Activated naive CD4-positive, alpha-beta T cell treated with anti-CD3 and anti-CD28 coated beads for 36 hours (primary cell): ENCODE measurements at places on chromosomes 5 and 9.

DNA sequence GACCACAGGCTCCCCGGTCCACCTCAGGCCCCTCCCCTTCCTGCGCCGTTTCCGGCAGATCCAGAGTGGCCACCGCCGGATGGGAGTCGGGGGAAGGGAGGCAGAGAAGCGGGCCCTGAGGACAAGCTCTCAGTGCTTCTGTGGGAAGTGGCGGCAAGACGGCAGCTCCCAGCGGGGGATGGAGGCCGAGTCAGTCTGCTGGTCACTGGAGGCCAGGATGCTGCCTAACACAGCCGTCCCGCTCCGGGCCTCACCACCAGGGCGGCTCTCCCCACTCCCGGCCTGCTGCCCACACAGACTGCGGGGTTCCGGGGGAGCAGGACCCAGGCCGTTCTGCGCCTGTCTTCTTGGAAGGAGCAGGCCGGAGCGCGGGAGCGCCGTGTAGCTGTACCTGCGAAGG is 31.4 kb downstream of the FXN start:
- DNase-seq = no peak

GRCh38 chr5:14463629-14464028 is 118.0 kb upstream of the OTULINL start:
- no peak for DNase-seq

DNA sequence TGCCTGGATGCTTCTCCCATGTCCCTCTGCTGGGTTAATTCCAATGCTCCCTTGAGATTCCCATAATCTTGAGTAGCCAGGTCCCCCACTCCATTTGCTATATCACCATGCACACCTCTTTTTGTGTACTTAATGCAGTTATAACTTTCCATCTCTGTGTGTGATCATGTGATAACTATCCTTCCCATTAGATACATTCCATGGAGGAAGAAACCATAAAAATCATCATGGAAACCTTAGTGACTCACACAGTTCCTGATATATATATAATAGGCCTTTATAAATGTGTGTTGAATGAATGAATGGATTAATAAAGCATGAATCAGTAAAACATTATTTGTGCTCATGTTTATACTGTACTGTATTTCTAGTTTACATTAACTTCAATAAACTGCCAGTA is 104.6 kb downstream of the PCSK5 start:
- no peak for DNase-seq

- DNase-seq = no peak
Observed at GRCh38 chr5:172849606-172850453, 15.8 kb downstream of the ERGIC1 start.

- DNase-seq = no peak
Observed at GRCh38 chr9:123105490-123105889, 72.0 kb downstream of the GPR21 start.

GRCh38 chr9:27835746-27836145 is 262.5 kb upstream of the C9orf72 start:
- no peak for DNase-seq

DNA sequence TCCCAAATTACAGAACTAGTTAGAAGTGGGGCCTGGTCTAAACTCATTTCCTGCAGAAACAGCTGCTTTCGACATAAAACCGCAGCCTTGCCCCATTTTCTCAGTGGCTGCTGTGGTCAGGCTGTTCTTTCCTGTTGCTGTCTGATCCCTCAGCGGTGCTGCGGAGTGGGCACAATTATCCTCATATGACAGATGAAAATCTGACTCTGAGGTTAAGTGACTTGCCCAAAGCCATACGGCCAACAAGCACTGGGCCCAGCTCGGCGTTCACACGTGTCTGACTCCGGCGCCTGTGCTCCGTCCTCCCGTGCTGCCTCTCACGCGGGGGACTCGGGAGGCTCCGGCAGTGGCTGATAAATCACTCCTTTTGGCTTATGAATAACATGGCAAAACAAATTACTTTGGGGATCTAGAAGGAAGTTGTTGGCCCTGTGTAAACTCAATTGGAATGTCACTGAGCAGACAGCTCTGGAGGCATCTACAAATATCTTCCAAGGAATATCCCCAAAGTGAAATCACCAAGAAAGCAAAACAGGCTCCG is 142.6 kb upstream of the LMX1B start:
- peak; percentile 92 for DNase-seq
